Cardiac fibroblast (primary cell): ENCODE measurements at places on chromosomes 2 and 18.

- no peak for DNase-seq
Measured at GRCh38 chr18:42106784-42107183, 151.8 kb downstream of the PIK3C3 start.

- peak; percentile 83 for DNase-seq
Measured at GRCh38 chr2:188414411-188414810, 122.7 kb downstream of the GULP1 start.

- no peak for DNase-seq
Measured at GRCh38 chr2:128439031-128439790, 120.5 kb upstream of the HS6ST1 start.

DNA sequence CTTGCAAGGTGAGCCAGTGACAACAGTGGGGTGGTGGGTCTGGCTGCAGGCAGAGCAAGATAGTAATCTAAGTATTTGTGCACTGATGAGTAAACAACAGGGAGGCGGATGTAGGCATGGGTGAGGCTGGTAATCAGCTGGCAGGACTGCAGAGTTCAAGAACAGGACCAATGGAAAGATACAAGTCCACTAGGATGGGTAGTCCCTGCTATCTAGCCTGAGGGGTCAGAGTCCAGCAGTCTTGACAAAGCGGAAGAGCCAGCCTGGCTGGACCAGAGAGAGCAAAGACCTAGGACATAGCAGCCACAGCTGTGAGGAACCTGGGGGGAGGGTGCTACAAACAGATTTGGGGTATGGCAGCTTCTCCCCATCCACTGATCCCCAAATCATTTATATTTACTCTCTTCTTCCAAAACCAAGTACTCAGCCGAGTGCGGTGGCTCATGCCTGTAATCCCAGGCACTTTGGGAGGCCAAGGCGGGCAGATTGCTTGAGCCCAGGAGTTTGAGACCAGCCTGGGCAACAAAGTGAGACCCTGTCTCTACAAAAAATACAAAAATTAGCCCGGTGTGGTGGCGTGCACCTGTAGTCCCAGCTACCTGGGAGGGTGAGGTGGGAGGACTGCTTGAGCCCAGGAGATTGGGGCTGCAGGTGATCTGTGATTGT lies 25.9 kb downstream of the VIL1 start:
- DNase-seq = no peak

- peak; percentile 50 for DNase-seq
Measured at GRCh38 chr18:43393174-43393573, 115.9 kb upstream of the SYT4 start.

DNA sequence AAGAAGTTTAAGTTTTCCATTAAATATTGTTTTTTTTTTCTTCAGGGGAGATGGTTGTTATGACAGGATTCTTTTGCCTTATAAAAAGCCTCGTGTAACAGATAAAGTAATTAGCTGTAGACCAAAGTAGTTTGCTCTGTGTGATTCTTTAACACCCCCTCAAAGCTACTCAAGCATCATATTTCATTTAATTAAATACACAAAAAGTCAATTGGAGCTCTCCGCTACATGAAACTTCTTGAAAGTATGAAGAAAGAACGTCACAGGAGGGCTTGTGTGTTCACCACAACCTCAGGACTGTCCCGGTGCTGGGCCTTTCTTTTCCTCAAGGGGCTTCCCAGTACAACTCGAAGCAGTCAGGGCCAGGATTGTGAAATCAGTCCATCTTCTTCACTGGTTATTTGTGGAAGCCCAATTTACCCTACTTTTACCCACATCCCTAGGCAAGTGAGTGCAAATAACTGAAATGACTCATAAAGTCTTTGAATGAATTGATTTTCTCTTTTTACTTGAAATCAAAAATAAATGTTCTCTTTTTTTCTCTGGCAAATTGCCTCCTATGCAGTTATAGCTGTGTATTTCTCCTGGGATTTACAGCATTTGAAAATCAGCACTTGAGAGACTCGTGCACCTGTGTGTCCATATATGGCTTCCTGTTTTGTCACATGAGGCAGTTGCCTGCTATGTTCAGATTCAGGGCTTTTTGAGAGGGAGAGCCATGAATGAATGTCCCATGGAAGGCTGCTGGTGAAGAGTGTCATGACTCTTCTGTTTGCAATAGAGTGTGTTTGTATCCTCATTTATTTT lies 48.6 kb downstream of the LINC00305 start:
- DNase-seq = no peak

DNA sequence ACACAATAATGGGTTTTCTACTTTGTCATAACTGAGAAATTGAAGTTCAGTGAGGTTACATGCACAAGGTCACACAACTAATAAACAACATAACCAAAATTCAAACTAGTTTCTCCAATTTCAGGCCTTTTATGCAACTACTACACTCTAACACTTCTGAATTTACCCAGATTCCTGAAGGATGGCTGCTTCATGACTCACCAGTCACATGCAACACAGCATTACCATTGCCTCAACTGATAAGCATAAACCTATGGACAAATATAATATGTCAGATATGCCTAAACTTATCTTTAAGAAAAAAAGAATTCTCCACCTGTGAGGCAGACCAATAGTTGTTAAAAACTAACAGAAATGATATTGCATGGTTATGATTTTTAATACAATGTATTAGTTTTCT lies 586.5 kb upstream of the SLC8A1 start:
- DNase-seq = peak; percentile 13

DNA sequence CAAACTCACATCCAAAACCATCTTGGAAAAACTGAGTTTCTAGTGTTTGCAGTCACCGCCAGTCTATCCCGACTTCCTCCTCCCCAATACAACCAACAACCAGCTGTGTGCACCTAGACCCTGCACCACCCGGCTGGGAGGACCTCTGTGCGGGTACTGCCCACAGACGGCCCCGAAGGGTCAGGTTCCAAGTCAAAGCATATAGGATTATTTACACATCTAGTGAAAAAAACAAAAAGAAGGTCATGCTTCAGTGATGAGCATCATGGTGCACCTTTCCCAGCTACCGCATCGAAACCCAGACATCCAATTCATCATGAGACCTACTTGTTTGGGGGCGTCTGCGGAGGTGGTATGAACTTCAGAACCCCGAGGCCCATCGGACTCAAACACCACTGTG lies 124.8 kb downstream of the ZNF516 start:
- no peak for DNase-seq

- no peak for DNase-seq
Measured at GRCh38 chr2:145288650-145289496, 769.0 kb upstream of the ZEB2 start.

GRCh38 chr2:68756178-68756577 lies 21.6 kb downstream of the ARHGAP25 start:
- no peak for DNase-seq

DNA sequence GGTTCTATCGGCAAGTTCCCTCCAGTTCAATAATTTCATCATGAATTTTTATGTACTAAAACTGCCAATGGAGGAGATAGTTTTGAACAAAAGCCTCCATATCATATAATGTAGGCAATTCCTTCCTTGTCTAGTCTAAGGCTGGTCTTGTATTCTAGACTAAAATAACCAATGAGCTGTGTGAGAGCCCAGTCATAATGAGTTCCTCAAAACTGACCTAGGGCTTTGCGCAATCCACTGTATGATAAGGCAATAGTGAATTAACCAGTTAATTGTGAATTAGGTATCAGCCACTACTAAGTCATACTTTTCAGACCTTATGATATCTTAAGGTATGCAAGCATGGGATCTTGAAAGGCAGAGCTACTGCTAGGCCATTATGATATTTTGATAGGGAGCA lies 7.6 kb upstream of the UXS1 start:
- DNase-seq = no peak

GRCh38 chr2:28325567-28326468 lies 66.8 kb upstream of the FOSL2 start:
- DNase-seq = no peak
